ENCODE measurements at places on chromosomes 3 and 15.

GRCh38 chr3:188580659-188581058, 426.7 kb downstream of the LPP start:
- no peak for DNase-seq

DNA sequence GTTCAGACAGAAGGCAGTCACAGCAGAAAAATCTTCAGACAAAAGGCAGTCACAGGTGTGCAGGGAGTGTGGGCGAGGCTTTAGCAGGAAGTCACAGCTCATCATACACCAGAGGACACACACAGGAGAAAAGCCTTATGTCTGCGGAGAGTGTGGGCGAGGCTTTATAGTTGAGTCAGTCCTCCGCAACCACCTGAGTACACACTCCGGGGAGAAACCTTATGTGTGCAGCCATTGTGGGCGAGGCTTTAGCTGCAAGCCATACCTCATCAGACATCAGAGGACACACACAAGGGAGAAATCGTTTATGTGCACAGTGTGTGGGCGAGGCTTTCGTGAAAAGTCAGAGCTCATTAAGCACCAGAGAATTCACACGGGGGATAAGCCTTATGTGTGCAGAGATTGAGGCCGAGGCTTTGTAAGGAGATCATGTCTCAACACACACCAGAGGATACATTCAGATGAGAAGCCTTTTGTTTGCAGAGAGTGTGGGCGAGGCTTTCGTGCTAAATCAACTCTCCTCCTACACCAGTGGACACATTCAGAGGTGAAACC, 27.6 kb downstream of the ZNF589 start:
- peak; percentile 79 for DNase-seq

DNA sequence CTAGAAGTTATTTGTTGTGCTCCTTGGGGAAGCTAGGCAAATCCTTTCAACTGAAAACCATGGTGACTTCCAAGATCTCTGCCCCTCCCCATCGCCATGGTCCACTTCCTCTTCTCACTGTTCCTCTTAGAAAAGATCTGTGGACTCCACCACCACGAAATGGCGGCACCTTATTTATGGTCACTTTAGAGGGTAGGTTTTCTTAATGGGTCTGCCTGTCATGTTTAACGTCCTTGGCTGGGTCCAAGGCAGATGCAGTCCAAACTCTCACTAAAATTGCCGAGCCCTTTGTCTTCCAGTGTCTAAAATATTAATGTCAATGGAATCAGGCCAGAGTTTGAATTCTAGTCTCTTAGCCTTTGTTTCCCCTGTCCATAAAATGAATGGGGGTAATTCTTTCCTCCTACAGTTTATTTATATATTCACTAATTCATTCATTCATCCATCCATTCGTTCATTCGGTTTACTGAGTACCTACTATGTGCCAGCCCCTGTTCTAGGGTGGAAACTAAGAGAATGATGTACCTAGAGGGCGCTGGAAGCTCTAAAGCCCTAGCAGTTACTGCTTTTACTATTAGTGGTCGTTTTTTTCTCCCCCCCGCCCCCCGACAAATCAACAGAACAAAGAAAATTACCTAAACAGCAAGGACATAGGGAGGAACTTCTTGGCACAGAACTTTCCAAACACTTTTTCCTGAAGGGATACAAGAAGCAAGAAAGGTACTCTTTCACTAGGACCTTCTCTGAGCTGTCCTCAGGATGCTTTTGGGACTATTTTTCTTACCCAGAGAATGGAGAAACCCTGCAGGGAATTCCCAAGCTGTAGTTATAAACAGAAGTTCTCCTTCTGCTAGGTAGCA, 657 bp downstream of the PATL2 start:
- no peak for DNase-seq

- DNase-seq: no peak
Measured at GRCh38 chr15:31230630-31231485, 95.8 kb upstream of the KLF13 start.

DNA sequence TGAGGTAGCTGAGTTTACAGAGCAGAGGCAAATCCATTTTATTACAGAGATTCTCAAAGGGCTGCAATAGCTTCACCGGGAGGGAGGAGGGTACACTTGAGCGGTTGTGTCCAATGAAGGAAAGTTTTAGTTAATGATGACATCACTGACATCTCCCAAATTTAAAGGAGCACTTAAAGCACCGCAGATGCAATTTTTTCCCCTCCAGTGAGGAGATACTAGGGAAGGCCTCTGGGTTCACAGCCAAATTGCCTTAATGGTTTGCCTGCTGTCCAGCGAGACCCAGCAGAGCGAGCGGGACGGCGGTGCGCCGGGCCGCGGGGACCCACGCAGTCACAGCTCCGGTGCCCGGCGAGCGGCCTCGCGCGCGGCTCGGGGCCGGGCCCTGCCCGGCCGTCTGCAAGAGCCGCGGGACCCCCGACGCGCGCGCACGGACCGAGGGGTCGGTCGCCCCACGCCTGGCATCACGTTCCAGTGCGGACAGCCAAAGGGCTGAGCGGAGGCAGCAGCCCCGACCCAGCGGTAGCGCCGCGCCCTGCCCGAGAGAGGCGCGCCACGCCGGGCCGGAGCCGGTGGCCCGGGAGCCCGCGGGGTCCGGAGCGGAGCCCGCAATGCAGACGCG, 160.5 kb upstream of the CHRNA7 start:
- DNase-seq: peak; percentile 1
